Calu3 (cell line): ENCODE measurements at places on chromosomes 6 and 20. TPM values are rescaled to one million over a fixed set of nuclear protein-coding genes. Genes with fewer than 3 reads are reported as not detected.

DNA sequence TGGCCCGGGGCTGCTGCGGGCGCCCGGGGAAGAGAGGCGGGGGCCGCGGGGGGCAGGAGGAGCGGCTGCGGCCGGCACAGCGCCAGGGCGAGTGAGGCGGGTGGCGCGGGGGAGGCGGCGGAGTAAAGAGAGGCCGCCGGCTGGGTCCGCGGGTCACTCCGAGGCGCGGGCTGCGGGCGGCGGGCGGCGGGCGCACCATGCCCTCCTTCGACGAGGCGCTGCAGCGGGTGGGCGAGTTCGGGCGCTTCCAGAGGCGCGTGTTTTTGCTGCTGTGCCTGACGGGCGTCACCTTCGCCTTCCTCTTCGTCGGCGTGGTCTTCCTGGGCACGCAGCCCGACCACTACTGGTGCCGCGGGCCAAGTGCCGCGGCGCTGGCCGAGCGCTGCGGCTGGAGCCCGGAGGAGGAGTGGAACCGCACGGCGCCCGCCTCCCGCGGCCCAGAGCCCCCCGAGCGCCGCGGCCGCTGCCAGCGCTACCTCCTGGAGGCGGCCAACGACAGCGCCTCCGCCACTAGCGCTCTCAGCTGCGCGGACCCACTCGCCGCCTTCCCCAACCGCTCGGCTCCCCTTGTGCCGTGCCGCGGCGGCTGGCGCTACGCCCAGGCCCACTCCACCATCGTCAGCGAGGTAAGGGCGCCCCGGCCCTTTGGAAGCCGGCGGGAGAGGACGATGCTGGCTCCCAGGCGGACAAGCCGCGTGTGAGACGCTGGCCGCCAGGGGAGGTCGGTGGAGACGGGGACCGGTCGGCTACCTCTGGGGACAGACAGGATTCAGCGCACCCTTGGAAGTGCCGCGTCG, at the start of gene SLC22A3:
SLC22A3 (plus strand) TSS at position 156 of the 797 bp plus-strand sequence; CDS start at position 198, 42 bp downstream.
- H3K27me3 ChIP-seq = no peaks in the 10 kb centered on the region
- H3K36me3 ChIP-seq = peaks cover 24% of the 10 kb centered on the region
- peak within 1 kb of the TSS; percentile 73 for H3K27ac ChIP-seq

DNA sequence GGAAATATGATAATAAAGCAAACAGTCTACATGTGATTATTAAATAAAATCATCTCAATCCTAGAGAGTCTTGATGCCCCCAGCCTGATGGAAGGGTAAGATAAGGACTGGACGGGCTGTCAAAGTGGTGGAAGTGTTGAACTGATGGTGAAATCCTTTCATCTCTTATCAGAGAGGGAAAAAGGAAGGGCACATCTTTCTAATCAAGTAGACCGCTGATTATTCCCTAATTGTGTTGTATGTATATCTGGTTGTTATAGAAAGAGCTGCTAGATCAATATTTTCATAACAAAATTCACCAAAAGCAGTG, 184.5 kb downstream of the PDE7B start:
- no peak overlapping the region for H3K27ac ChIP-seq
- H3K4me3 ChIP-seq = no peak overlapping the region
- no peaks in the 10 kb centered on the region for H3K36me3 ChIP-seq
- no peak for DNase-seq
- H3K27me3 ChIP-seq = no peaks in the 10 kb centered on the region

- H3K4me3 ChIP-seq = no peak overlapping the region
- no peak overlapping the region for H3K27ac ChIP-seq
- H3K27me3 ChIP-seq = no peaks in the 10 kb centered on the region
- peaks cover 9% of the 10 kb centered on the region for H3K4me1 ChIP-seq
Measured at GRCh38 chr6:165092881-165093595, 216.4 kb downstream of the C6orf118 start.

- no peaks in the 10 kb centered on the region for H3K4me1 ChIP-seq
- H3K27ac ChIP-seq = no peak overlapping the region
- no peak overlapping the region for H3K4me3 ChIP-seq
- no peaks in the 10 kb centered on the region for H3K27me3 ChIP-seq
Measured at GRCh38 chr6:41560431-41561192, 14.4 kb downstream of the FOXP4 start.

DNA sequence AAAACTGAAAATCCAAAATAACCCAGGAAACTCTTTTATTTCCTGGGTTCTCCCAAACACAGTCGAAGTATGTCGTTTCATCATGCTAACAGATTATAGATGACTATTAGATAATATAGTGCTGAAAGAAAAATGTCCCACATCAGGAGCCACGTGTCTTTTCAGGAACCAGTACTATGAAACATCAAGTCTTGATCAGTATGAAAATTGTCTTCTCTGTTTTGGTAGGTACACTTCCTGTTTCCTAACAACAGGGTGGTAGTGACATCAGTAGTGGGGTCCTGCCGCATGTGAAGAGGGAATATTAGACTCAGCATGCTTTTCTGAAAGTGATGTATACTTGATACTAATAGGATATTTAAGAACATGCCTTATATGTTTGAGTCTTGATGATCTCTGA, 136.7 kb downstream of the HIVEP1 start:
- H3K4me1 ChIP-seq = peaks cover 25% of the 10 kb centered on the region
- no peak overlapping the region for H3K4me3 ChIP-seq
- no peaks in the 10 kb centered on the region for H3K36me3 ChIP-seq
- H3K27me3 ChIP-seq = no peaks in the 10 kb centered on the region
- no peak for DNase-seq

DNA sequence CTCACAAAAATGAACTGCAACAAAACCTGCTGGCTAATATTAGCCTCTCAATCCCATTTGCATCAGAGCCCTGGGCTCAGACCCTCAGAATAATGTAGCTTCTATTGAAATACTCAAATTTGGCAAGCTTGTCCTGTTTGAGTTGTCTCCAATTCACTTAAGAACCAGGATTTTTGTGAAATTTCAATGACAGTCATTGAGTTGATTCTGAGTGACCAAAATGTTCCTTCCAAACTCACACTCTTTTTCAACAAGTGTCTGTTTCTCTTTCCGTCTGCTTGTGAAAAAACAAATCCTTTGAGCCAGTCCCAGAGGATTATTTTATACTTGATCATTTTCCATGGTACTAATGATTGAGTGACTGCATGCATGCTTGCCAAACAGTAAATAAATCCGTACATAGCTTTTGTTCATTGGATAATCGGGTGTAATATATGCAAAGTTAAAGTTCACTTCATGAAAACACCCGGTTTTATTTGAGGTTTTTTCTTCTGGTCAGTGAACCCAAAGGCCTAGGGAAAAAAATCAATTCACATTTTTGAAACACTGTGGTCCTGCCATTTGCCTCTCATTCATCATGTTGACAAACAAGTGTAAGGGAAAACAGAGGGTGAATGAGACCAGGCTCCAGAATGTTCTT, 16.4 kb upstream of the SLC22A2 start:
- no peaks in the 10 kb centered on the region for H3K27me3 ChIP-seq
- H3K36me3 ChIP-seq = no peaks in the 10 kb centered on the region
- no peak for DNase-seq
- H3K4me1 ChIP-seq = peaks cover 12% of the 10 kb centered on the region
- H3K4me3 ChIP-seq = no peak overlapping the region

DNA sequence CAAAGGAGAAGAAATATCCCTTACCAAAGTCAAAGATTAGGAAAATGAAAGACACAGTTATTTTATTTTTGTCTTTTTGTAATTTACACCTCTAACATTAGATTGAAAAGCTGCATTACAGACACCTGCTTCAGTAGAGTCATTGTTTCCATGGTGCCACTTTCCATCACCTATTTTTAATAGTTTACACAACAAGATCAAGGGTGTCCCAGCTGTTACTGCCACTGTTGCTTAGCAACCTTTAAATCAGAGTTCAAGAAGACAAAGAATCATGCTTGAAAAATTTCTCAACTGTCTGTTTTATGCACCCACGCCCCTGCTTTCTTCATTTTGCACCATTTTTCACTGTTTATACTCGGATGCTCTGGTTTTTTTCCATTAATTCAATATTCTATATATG, 668.2 kb upstream of the GJE1 start:
- H3K27ac ChIP-seq = no peak overlapping the region
- no peaks in the 10 kb centered on the region for H3K4me1 ChIP-seq
- H3K4me3 ChIP-seq = no peak overlapping the region
- no peaks in the 10 kb centered on the region for H3K36me3 ChIP-seq
- no peaks in the 10 kb centered on the region for H3K27me3 ChIP-seq
- no peak for DNase-seq

GRCh38 chr6:162970246-162970645, 242.5 kb downstream of the PACRG start:
- DNase-seq = no peak
- no peak overlapping the region for H3K4me3 ChIP-seq
- no peaks in the 10 kb centered on the region for H3K27me3 ChIP-seq
- H3K4me1 ChIP-seq = no peaks in the 10 kb centered on the region
- H3K27ac ChIP-seq = no peak overlapping the region

DNA sequence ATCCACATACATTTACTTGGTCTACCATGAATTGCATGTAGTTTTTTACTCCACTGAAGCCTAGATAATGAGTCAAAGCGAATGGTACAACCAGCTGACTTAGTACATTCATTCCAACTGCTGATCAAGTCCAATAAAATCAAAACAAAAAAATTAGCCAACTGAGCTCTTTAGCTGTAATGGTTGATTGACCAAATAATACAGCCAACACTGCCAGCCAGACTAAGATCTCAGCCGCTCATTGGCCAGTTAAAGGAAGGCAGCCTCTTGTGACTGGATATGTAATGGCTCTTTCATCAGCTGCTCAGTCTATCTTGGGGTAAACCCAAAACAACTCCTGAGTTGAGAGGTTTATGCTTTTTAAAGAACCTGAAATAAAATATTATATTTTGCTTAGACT, 204.3 kb upstream of the RSPO3 start:
- no peaks in the 10 kb centered on the region for H3K27me3 ChIP-seq
- no peaks in the 10 kb centered on the region for H3K36me3 ChIP-seq
- H3K4me3 ChIP-seq = no peak overlapping the region
- no peak for DNase-seq
- H3K4me1 ChIP-seq = no peaks in the 10 kb centered on the region
- no peak overlapping the region for H3K27ac ChIP-seq

CST11 gene
- not detected in 2 replicates for total RNA-seq

CUTA gene
- 170 and 172 TPM in 2 replicates for total RNA-seq

- DNase-seq = no peak
- no peak overlapping the region for H3K4me3 ChIP-seq
- no peak overlapping the region for H3K27ac ChIP-seq
- peaks cover 8% of the 10 kb centered on the region for H3K4me1 ChIP-seq
- H3K36me3 ChIP-seq = peaks cover 5% of the 10 kb centered on the region
- no peaks in the 10 kb centered on the region for H3K27me3 ChIP-seq
Measured at GRCh38 chr6:28207510-28208110, 17.5 kb upstream of the ZSCAN9 start.

- H3K36me3 ChIP-seq = no peaks in the 10 kb centered on the region
- no peak overlapping the region for H3K4me3 ChIP-seq
- no peak for DNase-seq
Measured at GRCh38 chr6:123168892-123169773, 173.1 kb downstream of the CLVS2 start.

DNA sequence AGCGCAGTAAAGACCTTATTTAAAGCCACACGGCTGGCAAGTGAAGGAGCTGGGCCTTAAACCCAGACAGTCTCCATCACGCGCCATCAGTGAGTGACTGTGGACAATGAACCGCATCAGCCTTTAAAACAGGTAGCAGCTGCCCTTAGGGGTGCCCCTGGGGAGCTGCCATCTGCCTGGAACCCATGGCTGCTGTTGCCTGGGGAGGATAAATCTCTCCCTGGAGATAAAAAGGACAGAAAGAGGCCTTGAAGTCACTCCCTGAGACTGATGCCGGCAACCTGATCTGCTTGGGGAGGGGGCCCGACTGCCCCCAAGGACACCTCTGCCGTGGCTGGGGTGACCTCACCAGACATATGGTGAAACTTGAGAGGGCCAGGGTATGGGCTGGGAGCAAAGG, 73.5 kb downstream of the PREX1 start:
- no peaks in the 10 kb centered on the region for H3K4me1 ChIP-seq
- H3K4me3 ChIP-seq = no peak overlapping the region
- peaks cover 83% of the 10 kb centered on the region for H3K27me3 ChIP-seq
- H3K36me3 ChIP-seq = no peaks in the 10 kb centered on the region
